ENCODE measurements at places on chromosomes 2 and 18. TPM values are rescaled to one million over a fixed set of nuclear protein-coding genes. Genes with fewer than 3 reads are reported as not detected.

DNA sequence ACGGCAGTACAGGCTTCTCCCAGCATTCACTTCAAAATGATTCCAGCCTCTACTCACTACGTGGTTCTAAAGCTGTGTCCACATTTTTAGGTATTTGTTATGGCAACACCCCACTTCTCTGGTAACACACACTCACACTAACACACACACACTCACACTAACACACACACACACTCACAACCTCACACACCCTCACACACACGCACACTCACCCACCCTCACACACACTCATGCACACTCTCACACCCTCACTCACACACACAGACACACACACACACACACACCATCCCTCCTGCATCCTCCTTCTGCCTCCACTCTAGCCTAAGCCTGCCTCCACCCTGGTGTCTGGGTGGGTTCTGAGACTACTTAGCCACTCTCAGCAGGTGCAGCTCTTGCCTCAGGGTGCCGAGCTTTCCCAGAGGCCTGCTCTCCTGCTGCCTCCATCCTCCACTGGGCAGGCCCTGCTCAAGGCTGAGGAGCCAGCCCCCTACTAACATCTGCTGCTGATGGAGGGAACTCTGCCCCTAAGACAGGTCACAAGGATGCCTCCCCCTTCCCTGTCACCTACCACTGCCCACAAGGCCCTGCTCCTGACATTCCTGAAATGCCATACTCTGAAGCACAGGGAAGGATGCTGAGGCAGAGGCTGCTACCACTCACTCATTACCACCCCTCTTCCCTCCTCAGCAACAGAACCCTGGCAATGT, 63.9 kb downstream of the NCAPH start:
- no peaks in the 10 kb centered on the region for H3K4me1 ChIP-seq
- no peak overlapping the region for H3K4me3 ChIP-seq
- DNase-seq = peak; percentile 20
- no peaks in the 10 kb centered on the region for H3K27me3 ChIP-seq

- no peaks in the 10 kb centered on the region for H3K36me3 ChIP-seq
- peaks cover 1% of the 10 kb centered on the region for H3K4me1 ChIP-seq
- peak; percentile 73 for DNase-seq
Measured at GRCh38 chr18:69948919-69949537, 1.4 kb upstream of the CD226 start.

DNA sequence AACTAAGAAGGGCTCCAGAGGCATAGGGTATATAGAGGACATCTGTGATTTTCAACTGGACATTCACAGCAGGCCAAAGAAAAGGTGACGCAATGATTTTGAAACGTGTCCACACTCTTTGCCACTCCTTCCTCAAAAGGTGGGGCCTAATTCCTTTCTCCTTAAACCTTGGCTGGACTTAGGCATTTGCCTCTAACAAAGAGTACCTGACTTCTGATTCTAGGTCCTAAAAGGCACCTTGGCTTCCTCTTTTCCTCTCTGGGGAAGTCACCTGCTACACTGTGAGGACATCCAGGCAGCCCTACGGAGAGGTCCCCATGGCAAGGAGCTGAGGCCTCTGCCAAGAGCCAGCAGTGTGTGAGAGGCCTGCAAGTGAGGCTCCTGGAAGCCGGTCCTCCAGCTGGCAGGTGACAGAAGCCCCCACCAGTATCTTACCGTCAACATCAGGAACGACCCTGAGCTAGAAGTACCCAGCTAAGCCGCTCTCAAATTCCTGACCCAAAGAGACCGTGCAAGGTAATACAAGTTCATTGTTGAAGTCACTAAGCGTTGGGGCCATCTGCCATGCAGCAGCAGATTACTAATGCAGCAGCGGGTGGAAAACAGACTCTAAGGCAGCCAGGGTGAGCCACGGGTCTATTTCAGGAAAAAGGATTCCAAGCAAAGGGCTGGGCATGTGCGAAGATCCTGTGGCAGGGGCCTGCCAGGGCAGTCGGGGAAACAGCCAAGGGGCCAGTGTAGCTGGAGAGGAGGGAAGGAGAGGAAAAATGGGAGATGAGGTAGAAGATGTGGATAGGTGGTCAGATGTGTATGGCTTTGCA, 7.4 kb upstream of the HES6 start:
- no peak overlapping the region for H3K27ac ChIP-seq
- peak; percentile 48 for DNase-seq
- no peaks in the 10 kb centered on the region for H3K27me3 ChIP-seq
- no peak overlapping the region for H3K4me3 ChIP-seq

GRCh38 chr18:9488538-9488937, 13.2 kb downstream of the RALBP1 start:
- H3K36me3 ChIP-seq = no peaks in the 10 kb centered on the region
- H3K4me1 ChIP-seq = peaks cover 2% of the 10 kb centered on the region
- DNase-seq = no peak
- H3K27ac ChIP-seq = no peak overlapping the region
- no peaks in the 10 kb centered on the region for H3K27me3 ChIP-seq

DNA sequence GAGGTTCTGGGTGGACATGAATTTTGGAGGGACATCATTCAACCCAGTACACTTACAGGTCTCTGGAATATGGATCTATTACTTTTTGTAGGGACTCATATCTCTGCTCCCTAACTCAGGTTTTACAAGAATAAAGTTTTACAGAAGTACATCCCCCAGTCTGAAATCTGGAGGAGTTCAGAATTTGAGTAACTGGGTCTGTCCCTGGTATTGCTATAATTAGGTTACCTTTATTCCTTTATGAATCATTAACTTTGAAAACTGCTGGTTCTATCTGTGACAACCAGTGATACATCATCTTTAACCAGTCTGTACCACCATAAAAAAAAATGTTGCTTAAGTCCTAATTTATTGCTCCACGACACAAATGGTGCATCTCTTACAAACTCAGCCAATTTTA, 59.9 kb downstream of the INSIG2 start:
- no peaks in the 10 kb centered on the region for H3K36me3 ChIP-seq
- no peak for DNase-seq
- H3K27ac ChIP-seq = no peak overlapping the region
- no peak overlapping the region for H3K4me3 ChIP-seq

Gene CCDC68
- 8.3 TPM for total RNA-seq

GRCh38 chr2:188475945-188476344, 184.3 kb downstream of the GULP1 start:
- H3K4me1 ChIP-seq = no peaks in the 10 kb centered on the region
- H3K4me3 ChIP-seq = no peak overlapping the region
- H3K27ac ChIP-seq = no peak overlapping the region
- H3K36me3 ChIP-seq = no peaks in the 10 kb centered on the region

DNA sequence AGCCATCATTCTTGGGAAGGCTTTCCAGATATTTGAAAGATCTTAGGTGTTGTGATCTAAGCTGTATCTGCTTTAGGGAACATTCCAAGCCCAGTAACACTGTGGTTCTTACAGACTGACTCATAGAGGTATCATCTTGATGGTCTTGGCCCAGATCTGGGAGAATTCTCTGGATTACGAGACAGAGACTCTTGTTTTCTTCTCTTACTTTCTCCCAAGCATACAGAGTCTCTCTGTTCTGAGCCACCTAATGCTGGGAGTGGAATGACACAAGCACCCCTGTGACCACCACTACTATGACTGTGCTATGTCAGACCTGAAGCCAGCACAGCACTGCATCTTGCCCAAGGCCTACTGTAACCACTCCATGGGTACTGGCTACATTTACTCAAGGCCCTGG, 81.0 kb upstream of the EPAS1 start:
- no peaks in the 10 kb centered on the region for H3K4me1 ChIP-seq
- no peaks in the 10 kb centered on the region for H3K27me3 ChIP-seq

- H3K36me3 ChIP-seq = no peaks in the 10 kb centered on the region
- H3K27me3 ChIP-seq = no peaks in the 10 kb centered on the region
- H3K27ac ChIP-seq = no peak overlapping the region
- no peak for DNase-seq
- peaks cover 11% of the 10 kb centered on the region for H3K4me1 ChIP-seq
- no peak overlapping the region for H3K4me3 ChIP-seq
Measured at GRCh38 chr2:191166111-191166755, 15.4 kb upstream of the STAT4 start.

Measured in aorta (tissue), 5 donors.